GM23248 (cell line): ENCODE measurements at places on chromosomes 1 and 21. TPM values are rescaled to one million over a fixed set of nuclear protein-coding genes. Genes with fewer than 3 reads are reported as not detected.

DNA sequence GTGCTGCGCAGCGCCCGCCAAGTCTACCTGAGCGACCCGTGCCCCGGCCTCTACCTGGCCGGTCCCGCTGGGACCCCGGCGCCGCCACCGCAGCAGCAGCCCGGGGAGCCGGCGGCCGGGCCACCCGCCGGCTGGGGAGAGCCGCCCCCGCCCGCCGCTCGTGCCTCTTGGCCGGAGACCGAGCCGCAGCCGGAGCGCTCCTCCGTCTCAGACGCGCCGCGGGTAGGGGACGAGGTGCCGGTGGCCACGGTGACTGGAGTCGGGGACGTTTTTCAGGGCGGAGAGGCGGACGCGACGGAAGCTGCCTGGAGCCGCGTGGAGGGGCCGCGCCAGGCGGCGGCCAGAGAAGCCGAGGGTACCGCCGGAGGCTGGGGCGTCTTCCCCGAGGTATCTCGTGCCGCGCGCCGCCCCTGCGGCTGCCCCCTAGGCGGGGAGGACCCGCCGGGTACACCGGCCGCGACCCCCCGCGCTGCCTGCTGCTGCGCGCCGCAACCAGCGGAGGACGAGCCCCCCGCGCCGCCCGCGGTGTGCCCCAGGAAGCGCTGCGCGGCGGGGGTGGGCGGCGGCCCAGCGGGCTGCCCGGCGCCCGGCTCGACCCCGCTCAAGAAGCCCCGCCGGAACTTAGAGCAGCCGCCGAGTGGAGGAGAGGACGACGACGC, 646 bp downstream of the IER5 start:
- H3K4me3 ChIP-seq, result peak overlapping the region; percentile 100
- H3K36me3 ChIP-seq, result peaks cover 32% of the 10 kb centered on the region; the same call in 1 of the 2 replicates
- no peaks in the 10 kb centered on the region for H3K27me3 ChIP-seq
- DNase-seq, result peak; percentile 64
- H3K4me1 ChIP-seq, result peaks cover 40% of the 10 kb centered on the region

The KRTAP19-3 gene
- not detected in 2 replicates for total RNA-seq

DNA sequence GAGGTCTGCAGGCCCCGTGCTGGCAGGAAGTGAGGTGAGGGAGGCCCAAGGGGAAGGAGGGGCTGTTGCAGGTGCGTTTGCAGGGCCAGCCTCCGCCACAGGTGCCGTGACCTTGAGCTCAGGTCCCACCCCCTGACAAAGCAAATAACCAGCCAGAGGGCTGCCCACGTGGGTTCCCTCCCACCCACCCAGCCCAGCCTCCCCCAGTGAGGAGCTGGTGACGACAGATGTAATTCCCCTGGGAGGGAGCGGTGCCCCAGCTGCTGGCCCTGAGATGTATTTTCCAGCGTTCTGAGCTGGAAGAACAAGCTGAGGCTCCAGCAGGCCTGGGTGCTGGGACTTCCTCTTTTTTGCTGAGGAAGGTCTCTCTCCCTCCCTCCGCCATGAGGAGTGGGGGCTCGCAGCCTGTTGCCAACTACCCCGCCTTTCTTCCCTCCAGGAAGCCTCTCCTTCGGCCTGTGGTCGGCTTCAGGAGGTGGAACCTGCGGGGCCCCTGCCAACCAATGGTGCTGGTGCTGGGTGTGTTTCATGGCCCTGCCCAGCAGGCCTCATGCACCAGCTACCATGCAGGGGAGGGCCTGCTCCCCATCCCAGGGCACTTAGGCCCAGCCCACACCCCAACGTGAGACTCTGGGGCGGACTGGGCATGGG, 153.2 kb downstream of the PRDM16 start:
- H3K36me3 ChIP-seq, result no peaks in the 10 kb centered on the region
- H3K4me3 ChIP-seq, result no peak overlapping the region
- no peak overlapping the region for H3K27ac ChIP-seq
- H3K4me1 ChIP-seq, result no peaks in the 10 kb centered on the region
- DNase-seq, result no peak
- H3K27me3 ChIP-seq, result peaks cover 66% of the 10 kb centered on the region

DNA sequence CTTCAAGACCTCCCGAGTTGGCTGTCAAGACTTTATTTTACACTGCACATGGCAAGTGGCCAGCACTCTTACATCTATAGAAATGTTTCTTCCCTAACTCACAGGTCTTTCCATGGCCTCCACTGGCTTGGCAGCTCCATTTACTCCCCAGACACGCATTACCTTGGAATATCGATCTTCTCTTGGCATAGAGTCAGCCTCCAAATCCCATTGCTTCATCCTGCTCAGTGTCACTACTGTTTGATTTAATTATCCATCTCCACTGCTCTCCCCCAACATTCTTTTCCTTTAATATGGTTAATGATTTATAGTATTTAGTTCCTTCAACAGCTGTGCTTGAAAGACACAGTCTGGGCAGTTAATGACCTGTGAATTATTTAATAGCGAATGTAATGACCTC, 241.2 kb upstream of the MAP1LC3C start:
- no peak overlapping the region for H3K4me3 ChIP-seq
- H3K27me3 ChIP-seq, result no peaks in the 10 kb centered on the region
- DNase-seq, result no peak
- no peaks in the 10 kb centered on the region for H3K4me1 ChIP-seq
- H3K27ac ChIP-seq, result no peak overlapping the region
- no peaks in the 10 kb centered on the region for H3K36me3 ChIP-seq

DNA sequence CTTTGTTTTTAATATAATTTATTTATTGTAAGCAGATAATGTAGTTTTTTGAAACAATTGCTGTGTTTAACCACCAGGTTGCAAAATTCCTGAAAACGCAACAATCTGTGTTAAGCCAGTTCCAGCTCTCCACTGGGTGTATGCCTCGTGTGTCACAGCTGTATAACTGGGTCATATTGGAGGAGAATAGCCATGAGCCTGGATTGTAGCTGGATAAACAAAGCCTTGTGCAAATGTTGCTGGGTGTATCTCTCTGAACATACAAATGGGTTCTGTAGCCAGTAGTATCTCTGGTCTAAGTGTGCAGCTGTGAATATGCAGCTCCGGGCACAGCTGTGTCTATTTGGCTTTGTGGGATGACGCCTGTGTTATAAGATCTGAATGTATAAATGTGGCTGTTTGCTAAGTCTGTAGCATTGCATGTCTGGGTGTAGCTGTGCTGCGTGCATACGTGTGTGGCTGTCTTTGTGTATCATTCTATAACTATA, 2.8 kb downstream of the TCEA3 start:
- H3K4me3 ChIP-seq, result peak overlapping the region; percentile 38
- peak overlapping the region; percentile 88 for H3K27ac ChIP-seq
- H3K27me3 ChIP-seq, result no peaks in the 10 kb centered on the region
- DNase-seq, result peak; percentile 93
- no peaks in the 10 kb centered on the region for H3K36me3 ChIP-seq
- peaks cover 21% of the 10 kb centered on the region for H3K4me1 ChIP-seq

GRCh38 chr1:95033843-95034242, 38.9 kb downstream of the ALG14 start:
- H3K36me3 ChIP-seq, result no peaks in the 10 kb centered on the region
- peaks cover 19% of the 10 kb centered on the region for H3K4me1 ChIP-seq
- H3K4me3 ChIP-seq, result no peak overlapping the region
- H3K27ac ChIP-seq, result no peak overlapping the region

The CEPT1 gene
- total RNA-seq, result 29.5 and 35.8 TPM in 2 replicates

The PKLR gene
- not detected in 2 replicates for total RNA-seq

DNA sequence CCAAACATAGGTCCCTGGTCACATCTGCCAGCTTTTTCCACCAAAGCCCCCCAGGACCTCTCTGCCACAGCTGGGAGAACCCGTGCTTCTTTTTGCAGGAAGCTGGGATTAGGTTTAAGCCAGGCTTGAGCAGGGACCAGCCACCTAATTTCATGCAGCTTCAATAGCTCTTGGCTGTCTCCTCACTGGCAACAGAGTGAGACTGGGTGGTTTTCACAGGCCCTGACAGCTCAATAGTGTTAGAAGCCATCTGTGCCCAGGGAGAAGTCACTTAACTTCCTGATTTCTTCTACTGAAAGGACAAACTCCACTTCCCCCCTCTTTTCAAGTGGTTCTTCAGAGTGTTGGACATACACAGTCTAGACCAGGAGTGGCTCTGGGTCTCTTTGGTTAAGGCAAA, 20.4 kb upstream of the SRSF4 start:
- peak; percentile 7 for DNase-seq
- peaks cover 10% of the 10 kb centered on the region; the same call in 1 of the 2 replicates for H3K36me3 ChIP-seq
- H3K27me3 ChIP-seq, result no peaks in the 10 kb centered on the region

GRCh38 chr1:246416261-246416660, 90.8 kb downstream of the SMYD3 start:
- peak; percentile 32 for DNase-seq
- peaks cover 28% of the 10 kb centered on the region for H3K4me1 ChIP-seq
- H3K4me3 ChIP-seq, result peak overlapping the region; percentile 27; the same call in 1 of the 2 replicates
- no peaks in the 10 kb centered on the region for H3K27me3 ChIP-seq
